NCI-H510A (cell line): ENCODE measurements at places on chromosomes 4 and X.

GRCh38 chr4:109764789-109765402 is 35.0 kb upstream of the PLA2G12A start:
- DNase-seq, result no peak

GRCh38 chr4:162522724-162523123 is 358.9 kb upstream of the FSTL5 start:
- no peak for DNase-seq

- DNase-seq, result no peak
Observed at GRCh38 chrX:150049647-150050046, 111.4 kb upstream of the EOLA2 start.

DNA sequence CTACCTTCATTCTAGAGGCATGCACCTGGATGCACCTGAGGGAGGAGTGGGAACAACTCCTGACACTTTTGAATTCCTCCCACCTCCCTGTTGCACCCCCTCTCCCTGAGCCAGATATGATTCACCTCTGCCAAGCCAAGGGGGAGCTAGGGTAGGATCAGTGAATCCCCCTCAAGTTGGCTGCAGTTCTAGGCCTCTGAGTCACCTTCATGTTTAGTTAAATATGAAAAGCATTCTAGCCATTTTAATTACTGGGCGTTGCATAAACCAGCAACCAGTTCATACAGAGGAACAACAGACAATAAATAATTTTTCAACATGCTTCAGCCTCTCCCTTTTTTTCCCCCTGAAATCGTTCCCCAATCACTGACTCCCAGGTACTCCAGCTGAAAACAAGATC is 1440.2 kb downstream of the ADGRL3 start:
- no peak for DNase-seq

DNA sequence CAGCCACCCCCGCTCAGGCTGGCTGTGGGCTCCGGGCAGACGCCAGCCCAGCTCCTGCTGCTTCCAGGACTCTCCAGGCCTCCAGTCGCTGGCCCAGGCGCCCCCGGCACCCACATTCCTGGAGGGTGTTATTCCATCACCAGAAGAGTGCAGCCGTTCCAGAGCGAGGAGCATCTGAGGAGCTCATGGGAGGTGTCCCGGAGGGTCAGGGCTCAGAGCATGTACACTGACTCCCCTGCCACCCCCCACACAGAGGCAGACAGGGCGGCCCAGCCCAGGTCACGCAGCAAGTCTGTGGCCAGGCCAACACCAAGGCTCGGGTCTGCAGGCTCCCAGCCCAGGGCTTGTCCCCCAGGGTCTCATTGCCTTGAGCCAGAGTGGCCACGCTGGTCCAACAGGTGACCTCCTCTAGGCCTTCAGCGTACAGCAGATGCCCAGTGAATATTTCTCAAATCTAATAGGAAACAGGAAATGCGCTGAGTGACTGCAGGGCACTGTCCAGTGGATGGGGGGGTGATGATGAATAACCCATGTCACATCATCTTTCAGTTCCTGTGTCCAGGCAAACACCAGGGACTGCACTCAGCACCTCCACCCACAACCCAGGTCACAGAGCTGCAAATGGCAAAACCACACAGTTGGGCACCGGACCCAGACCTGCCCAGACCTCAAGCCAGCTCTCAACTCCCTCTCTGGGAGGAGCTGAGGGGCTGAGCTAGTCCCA is 37.2 kb downstream of the ABLIM2 start:
- DNase-seq, result no peak

- no peak for DNase-seq
Observed at GRCh38 chrX:108442901-108443464, 3.3 kb downstream of the COL4A5 start.

DNA sequence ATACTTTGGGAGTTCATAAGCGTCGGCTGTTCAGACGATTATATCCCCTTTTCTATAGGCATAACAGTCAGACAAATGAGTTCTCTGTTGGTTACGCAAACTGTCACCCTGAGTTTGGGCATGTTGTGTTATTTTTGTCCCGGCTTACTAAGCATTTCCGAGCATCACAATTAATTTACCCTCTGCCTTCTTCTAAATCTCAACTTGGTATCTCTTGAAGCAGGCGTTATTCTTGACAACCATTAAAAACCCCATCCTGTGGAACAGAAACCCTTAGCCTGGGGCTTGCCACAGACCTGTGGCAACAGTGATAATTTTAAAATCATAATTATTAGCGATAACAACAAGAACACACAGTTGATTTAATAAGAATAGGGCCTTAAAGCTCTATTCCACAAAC is 558.7 kb downstream of the INPP4B start:
- no peak for DNase-seq

GRCh38 chr4:6275351-6275750 is 5.7 kb downstream of the WFS1 start:
- no peak for DNase-seq

DNA sequence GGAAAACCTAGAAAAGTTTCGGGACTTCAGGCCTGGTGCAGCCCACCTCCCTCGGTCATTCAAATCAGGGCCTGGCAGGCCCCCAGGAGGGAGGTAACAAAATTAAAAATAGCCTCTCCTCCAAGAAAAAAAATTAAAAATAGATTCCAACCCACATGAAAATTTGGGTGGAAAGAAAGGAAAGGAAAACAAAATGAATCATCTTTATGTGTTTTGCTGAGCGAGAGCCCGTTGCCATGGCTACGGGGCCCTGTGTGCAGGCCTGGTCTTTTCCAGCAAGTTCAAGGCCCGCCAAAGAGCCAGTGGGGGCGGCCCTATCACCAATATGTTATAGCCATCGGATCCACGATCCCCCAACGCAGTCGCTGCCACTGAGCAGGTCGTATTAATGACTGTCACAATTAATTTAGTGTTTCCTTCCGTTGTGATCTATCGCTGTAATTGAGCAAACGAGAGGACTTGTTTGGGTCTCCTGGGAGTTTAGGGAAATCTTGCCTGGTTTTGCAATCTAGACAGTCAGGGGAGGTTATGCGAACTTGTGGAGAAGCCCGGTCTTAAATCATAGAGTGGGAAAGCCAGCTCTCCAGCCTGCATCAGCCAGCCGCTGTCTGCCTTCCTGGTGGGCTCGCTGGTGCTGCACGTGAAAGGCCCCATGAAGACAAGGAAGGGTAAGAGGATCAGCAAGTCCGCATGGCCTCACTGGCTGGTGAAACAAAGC is 452.4 kb downstream of the BCOR start:
- no peak for DNase-seq

DNA sequence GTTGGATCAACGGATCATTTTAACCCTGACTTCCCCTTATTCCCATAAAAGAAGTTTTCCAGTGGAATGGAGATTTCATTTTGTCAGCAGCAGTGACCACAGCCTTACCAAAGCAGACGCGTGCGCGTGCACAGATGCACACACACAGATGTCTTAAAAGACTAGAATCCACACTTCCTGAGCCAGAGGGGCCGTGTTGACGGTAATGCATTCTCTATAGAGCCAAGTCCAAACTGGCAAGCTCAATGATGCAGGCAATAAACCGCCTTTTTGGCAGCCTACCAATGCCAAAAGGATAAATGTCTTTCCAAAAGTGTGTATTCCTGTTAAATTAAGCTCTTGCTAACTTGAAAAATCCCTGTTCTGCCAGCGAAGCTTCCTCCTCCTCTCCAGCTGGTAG is 18.8 kb upstream of the CLDN34 start:
- no peak for DNase-seq

DNA sequence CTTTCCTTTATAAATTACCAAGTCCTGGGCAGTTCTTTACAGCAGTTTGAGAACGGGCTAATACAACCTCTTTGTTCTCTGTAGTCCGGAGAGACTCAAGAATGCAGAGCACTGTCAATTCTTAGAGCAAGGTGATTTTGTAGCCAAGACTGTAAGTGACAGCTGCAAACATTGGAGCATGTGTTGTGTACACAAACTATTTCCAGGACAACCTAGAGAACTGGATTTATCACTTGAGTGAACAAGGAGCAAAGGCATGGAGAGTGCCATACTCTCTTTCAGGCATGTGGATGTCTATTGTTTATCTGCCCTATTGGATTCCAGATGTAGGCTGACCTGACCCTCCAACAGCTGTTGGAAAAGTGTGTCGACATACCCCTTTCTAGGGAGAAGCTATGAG is 153.9 kb downstream of the SPANXN3 start:
- DNase-seq, result no peak

GRCh38 chrX:119760026-119760877 is 1.9 kb downstream of the SOWAHD start:
- no peak for DNase-seq

- no peak for DNase-seq
Observed at GRCh38 chr4:7255488-7255881, 63.1 kb downstream of the SORCS2 start.

DNA sequence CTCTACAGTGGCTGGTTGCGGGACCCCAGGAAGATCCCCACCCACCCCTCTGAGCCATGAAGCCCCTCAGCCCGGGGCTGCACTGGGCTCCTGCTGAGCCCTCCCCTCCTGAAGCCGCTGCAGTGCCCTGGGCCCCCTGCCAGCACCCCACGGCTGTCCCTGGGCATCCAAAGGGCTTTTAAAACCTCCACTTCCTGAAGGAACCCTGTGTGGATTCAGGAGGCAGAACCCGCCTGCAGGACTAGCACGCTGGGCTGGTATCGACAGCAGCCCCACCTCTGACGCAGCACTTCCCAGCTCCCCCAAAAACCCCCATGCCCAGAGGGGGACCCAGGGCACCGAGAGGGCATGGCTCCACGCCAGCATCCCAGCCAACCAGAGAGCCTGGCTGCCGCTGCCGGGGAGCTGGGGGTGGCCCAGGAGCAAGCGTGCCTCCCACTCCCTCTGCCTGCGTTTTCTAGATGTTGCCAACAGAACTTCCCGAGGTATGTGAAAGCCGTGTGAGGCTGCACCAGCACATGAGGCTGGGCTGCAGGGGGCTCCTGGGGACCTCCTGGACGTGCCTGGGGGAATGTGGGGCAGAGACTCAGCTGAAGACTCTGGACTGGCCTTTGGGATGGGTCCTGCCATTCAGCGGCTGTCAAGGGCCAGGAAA is 6.3 kb downstream of the MXD4 start:
- DNase-seq, result no peak

- no peak for DNase-seq
Observed at GRCh38 chrX:100883654-100884053, 9.5 kb upstream of the NOX1 start.

DNA sequence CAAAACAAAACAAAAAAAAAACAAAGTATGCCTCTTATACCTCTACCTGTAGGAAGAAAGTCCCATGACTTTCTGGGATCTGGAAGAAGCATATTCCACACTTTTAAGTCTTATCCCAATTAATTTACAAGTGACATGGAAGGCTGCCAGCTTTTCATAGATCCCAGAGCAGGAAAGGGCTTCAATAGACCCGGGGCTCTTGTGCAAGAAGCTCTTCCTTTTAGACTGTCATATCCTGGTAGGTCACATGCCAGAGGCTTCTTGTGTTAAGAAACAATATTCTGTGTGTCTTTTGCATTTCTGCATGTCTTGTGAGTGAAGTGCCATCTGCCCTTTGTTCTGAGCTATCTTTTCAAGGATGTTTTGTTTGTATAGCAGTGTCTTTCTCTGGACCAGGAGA is 84.4 kb upstream of the PHOX2B start:
- DNase-seq, result no peak

DNA sequence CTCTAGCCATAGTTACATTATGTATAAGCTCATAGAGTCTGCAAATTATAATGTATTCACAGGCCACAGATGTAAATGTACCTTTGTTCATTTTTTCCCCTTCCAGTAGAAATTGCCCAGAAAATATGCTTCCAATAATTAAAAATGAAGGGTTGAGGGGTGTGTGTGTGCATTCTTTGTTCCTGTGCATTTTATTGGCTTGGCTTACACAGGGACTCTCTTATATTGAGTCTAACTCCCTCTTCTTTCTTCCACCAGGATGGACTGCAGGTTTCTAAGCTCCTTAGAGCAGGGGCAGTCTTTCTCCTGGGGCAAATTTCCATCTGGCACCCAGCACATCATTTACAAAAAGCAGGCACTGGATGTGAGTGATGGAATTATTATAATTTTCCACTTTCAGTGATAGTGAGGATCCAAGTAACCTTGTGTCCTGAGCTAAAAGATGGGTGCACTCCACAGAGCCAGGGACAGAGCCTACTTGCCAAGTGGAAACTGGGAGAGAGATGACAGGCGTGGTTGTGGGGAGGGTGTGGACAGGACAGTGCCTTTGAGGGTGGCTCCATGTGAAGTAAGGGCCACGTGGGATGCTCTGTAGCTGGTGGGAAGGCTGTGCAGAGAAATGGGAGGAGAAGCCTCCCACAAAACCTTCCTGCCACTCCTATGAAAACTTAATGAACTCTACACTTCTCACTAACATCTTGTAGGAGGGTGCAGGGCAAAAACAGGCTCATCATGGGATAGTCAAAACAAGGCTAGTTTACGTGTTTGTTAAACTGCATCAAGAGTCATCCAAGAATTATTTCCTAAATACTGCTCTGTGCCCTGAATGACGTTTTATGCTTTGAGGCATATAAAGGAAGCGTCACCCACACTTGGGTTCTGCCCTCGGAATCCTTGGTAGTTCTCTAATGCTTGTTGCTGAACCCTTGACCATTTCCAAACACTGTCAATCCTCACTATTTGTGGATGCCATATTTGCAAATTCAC is 16.0 kb downstream of the IGFBP7 start:
- DNase-seq, result no peak

DNA sequence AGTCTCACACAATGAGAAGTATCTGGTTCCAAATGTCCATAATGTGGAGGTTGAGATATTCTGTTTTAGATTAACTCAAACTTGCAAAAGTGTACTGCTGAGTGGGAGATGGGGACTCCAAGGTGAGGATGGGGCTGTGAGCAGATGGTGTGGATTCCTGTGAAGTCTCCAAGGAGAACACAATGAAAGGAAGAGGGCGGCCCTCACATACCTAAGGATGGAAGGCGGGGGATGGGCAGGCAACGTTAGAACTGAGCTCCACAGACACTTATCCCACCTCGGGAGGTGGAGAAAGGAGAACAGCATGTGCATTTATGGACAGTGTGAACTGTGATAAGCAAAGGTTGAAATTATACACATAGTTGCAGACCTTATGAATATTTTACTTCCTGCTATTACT is 9.9 kb upstream of the SPATA4 start:
- DNase-seq, result no peak

DNA sequence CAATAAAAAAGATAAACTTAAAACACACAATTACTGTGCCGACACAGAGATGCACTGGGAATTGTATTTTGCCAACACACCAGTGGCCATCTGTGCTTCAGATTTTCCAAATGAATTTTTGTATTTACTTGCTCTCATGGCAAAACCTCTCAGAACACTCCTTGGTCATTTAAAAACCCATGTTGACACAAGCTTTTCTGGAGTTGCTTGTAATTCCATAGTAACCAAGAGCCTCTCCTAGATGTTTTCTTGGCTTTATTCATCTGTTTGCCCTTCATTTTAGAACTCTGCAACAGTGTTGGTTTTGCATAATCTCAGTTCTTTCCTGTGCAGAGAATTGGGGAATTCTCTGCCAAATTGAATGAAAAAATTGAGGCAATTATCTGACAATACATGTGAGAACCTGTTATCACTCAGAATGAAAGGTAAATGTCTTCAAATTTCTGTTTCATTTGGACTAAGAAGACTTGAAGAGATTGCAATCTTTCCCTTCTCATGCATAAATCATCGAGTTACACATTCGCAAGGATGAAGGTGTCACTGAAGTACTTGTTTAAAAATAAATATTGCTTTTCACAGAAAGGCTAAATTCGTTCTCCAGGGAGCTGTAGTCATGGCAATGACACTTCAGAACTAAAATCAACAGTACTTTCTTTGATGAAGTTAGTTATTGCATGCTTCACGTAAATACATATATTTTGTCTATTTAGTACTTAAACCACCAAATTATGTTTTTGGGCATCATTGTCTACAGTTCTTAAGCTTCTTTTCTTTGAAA is 301.8 kb upstream of the CTSO start:
- DNase-seq, result no peak

GRCh38 chrX:47958761-47959342 is 44.9 kb downstream of the ZNF182 start:
- no peak for DNase-seq

GRCh38 chrX:39667736-39668482 is 429.8 kb downstream of the BCOR start:
- no peak for DNase-seq
